GM19239 (cell line): ENCODE measurements at places on chromosomes 6 and 20.

DNA sequence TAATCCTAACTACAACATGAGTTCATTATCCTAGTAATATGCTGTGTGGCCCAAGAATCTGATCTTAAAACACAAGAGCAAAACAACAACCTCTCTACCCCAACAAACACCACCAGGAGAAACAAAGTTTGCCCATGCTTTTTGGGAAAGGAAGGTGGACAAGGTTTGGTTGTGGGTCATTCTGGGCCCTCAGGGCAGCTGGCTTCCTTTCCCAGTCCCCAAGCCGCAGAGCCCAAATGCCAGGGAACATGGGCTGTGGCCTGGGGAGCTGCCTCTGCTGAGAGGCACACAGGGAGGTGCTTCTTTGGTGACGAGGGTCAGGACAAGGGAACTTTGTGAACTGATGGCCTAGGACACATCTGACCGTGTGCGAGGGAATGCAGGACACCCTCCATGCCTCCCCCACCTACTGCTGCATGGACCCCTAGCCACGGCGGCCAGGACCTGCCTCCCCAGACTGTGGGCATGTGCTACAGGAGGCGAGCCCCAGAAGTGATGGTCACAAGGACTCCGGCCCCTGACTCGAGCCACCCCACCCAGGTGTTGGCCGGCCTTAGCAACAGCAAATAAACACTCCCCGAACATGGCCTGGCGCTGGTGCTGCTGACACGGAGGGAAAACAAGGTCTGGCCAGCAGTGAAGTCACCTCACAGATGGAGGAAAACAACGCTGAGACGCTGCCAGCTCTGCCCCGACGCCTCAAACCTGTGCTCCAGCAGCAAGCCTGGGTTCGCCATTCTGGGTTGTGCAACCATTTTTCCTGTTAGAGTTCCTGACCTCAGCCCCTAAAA lies 55.6 kb downstream of the RRBP1 start:
- DNase-seq, result no peak

- no peak for DNase-seq
Observed at GRCh38 chr6:113491376-113491775, 365.8 kb upstream of the MARCKS start.

- DNase-seq, result no peak
Observed at GRCh38 chr6:131766631-131767030, 41.2 kb upstream of the ENPP1 start.

DNA sequence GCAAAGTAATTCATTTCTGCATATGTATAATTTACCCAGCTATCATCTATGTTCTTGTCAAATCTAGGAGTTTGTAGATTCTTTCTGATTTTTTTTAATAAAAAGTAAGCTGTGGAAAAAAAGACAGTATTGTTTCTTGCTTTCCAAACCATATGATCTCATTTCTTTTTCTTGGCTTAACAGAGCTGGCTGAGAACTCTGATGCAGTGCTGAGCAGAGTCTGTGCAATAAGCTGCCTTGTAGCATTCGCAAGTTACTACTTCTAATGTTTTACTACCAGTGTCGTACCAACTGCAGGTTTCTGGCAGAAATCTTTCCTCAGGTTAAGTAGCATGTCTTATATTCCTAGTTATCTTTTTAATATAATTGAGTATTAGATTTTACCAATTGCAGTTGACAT lies 15.6 kb downstream of the RRBP1 start:
- no peak for DNase-seq

DNA sequence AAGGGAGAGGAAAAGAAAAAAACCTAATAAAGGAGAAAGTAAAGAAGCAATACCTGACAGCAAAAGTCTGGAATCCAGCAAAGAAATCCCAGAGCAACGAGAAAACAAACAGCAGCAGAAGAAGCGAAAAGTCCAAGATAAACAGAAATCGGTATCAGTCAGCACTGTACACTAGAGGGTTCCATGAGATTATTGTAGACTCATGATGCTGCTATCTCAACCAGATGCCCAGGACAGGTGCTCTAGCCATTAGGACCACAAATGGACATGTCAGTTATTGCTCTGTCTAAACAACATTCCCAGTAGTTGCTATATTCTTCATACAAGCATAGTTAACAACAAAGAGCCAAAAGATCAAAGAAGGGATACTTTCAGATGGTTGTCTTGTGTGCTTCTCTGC lies 70.8 kb upstream of the RNF146 start:
- DNase-seq, result no peak

- no peak for DNase-seq
Observed at GRCh38 chr6:75550544-75551167, 51.0 kb upstream of the SENP6 start.

GRCh38 chr20:62506087-62506486 lies 30.3 kb upstream of the GATA5 start:
- DNase-seq, result no peak

DNA sequence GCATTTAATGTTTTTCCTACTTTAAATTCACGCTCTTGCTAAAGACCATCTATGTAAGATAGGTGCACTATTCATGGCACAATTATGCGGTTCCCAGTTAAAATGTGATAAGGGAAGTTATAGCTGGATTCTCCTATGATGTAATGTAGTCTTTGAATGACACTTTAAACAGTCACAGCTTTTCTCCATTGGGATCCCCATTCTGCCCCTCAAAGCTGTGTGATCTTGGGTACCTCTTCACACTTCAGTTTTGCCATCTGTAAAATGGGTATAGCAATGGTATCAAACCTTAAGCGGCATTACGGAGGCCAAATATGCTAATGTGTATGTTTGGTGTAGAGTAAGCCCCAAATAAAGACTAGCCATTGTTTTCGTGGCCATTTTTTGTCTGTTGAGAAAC lies 64.7 kb upstream of the ZNF217 start:
- no peak for DNase-seq

GRCh38 chr6:91328241-91328640 lies 741.4 kb upstream of the MAP3K7 start:
- no peak for DNase-seq

DNA sequence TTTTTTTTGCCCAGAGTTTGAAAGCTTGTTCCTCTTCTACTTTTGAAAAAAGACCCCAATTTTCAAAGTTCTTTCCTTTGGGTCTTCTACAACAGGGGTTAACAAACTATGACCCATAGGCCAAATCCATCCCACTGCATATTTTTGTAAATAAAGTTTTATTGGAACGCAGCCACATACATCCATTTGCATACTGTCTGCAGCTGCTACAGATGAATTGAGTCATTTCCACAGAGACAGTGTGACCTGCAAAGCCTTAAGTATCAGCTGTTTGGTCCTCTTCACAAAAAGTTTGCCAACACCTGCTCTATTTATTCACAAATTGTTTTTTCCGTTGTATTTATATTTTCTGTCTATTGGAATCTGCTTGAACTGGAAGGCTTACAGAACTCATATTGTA lies 189.2 kb downstream of the TBC1D7 start:
- DNase-seq, result no peak

- no peak for DNase-seq
Observed at GRCh38 chr6:79733388-79733787, 102.3 kb downstream of the SH3BGRL2 start.

- DNase-seq, result no peak
Observed at GRCh38 chr6:162313922-162314660, 413.5 kb downstream of the PRKN start.

- no peak for DNase-seq
Observed at GRCh38 chr6:26224940-26225847, 138.0 kb downstream of the HFE start.

DNA sequence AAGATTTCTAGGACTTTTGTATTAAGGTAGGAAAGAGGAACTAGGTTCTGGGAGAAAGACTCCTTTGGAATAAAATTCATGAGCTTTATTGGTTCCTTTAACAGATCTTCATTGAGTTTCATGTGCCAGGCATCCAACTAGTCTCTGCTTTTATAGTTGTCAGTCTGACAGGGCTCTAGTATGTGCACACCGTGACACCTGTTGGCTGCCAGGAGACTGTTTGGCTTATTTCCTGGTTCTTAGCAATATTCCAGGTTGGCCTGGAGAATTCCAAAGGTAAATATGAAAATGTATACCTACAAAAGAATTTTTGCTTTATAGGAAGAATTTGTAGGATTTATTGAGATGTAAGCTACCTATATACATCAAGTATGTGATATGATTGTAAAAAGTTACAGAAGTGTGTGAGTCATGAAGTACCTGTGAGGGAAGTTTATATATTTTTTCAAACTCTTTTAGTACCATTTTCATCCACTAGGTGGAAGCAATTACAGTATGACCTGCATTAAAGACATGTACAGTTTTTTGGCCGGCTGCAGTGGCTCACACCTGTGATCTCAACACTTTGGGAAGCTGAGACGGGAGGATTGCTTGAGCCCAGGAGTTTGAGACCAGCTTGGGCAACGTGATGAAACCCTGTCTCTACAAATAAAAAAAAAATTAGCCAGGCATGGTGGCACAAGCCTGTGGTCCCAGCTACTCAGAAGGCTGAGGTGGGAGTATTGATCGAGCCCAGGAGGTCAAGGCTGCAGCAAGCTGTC lies 35.2 kb downstream of the NDUFAF5 start:
- DNase-seq, result peak; percentile 18

GRCh38 chr20:61561111-61561830 lies 309.2 kb downstream of the CDH4 start:
- no peak for DNase-seq

GRCh38 chr6:39184906-39185580 lies 44.2 kb downstream of the KCNK5 start:
- no peak for DNase-seq

GRCh38 chr6:150448221-150448620 lies 79.4 kb downstream of the IYD start:
- no peak for DNase-seq

GRCh38 chr6:166335378-166336302 lies 6.7 kb downstream of the SFT2D1 start:
- DNase-seq, result no peak

- no peak for DNase-seq
Observed at GRCh38 chr20:7710440-7710839, 229.8 kb downstream of the HAO1 start.

GRCh38 chr20:35216541-35216940 lies 9.9 kb upstream of the MMP24 start:
- no peak for DNase-seq

DNA sequence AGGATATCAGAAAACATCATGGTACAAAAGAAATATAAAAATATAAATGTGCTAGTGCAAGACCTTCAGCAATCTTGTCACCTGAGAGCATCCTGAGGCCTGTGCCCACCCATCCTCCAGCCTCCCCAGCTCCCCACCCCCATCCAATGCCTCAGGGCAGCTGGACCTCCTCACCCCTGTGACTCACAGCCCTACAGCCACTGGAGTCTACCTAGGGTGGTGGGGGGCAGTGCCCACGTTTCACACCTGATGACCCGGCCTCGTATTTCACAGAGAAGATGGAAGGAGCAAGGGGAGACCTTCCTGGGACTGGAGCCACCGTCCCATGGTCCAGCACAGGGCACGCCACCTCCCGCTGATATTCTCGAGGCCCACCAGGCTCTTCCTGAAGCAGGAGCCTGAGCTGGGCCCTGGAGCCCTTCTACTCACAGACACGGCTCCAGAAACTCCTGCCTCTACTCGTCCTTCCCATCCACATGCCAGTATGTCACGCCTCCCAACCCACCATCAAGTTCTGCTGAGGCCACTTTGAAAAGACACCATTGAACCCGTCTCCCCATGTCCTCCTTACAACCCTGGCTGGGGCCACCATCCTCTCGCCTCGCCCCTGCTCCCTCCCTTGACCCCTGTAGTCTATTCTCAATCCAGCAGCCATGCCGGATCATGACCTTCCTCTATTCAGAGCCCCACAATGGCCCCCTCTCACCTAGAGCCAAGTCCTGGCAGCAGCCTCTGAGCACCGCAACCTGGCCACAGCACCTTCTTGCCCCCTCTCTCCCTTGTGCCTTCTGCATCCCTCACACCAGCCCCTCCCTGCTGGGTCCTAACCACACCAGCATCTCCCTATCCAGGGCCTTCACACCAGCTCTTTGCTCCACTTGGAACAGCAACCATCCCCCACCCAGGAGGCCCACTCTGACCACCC lies 13.3 kb downstream of the APMAP start:
- DNase-seq, result no peak

GRCh38 chr6:20681243-20681684 lies 147.0 kb downstream of the CDKAL1 start:
- no peak for DNase-seq

DNA sequence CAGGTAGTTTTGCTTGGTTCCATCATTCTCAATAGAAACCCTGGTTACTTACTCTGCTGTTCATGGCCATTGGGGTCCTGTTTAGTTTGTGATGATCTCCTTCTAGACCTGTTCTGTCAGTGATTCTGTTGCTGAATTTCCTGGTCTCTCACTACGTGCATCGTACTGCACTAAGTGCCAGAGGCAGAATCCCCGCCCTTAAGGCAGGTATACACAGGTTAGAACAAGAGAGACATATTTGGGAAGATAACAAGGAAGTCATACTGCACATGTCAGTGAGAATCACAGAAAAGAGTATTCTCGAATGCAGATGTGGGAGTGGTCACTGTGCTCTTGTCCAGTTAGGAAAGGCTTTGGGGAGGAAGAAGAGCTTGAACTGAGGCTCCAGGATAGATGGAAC lies 148.1 kb upstream of the MYLIP start:
- no peak for DNase-seq

GRCh38 chr6:144349690-144350527 lies 64.8 kb downstream of the UTRN start:
- DNase-seq, result no peak

- no peak for DNase-seq
Observed at GRCh38 chr20:1907586-1907985, 12.4 kb downstream of the SIRPA start.

GRCh38 chr6:31156641-31157040 lies 961 bp downstream of the CCHCR1 start:
- no peak for DNase-seq

DNA sequence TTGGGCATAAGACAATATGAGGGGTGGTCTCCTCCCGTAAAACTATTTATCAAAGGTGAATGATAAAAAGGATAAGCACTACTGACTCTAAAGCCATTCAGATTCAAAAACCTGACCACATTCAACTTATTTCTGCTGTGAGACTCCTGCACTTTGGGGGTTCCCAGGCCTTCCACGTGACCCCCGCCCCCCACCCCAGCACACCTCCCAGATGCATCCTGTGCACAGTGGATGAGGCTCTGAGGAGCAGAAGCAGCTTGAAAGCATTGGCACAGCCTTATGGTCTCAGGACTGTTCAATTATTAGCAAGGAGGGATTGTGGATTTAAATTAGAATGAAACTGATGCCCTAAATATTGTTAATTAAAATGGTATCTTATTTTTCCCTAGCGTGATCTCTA lies 55.1 kb upstream of the SAMD5 start:
- no peak for DNase-seq

DNA sequence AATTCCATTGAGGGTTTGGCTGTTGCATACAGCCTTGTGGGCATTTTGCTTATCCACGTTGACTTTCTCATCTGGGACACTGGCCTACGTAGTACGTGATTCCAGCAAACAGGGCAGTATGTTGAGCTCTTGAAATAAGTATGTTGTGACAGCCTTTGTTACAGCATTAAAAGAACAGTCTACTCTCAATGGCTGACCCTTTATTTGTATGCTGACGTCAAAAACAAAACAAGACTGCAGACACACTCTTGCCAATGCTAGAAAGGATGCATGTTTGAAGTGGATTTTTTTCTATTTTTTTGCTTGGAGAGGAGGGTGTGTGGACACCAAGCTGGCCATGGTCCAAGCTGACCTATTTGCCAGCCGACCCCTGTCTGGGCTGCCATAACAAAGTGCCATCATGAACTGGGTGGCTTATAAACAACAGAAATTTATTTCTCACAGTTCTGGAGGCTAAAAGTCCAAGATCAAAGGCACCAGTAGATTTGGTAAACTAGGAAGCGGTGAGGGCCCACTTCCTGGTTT lies 10.8 kb upstream of the SNHG17 start:
- no peak for DNase-seq

GRCh38 chr20:25120457-25120856 lies 38.5 kb upstream of the VSX1 start:
- no peak for DNase-seq
